Head of caudate nucleus (tissue), 42 donors: ENCODE measurements at places on chromosomes 2 and 18.
A peak's percentile ranks its signal among the peaks of the same experiment; 100 is the strongest.

DNA sequence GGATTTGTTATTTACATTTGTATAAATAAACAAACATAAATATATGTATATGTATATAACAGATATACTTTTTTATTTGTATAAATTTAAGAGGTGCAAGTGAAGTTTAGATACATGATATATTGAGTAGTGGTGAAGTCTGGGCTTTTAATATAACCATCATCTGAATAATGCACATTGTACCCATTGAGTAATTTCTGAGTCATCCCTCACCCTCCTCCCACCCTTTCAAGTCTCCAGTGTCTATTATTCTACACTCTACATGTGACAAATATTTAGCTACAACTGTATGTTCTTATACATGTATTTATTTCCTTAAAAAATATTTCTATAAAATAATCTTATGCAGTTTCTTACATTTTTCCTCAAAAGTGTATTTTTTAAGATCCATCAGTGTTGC, 358.7 kb upstream of the TFPI start:
- no peak for DNase-seq

DNA sequence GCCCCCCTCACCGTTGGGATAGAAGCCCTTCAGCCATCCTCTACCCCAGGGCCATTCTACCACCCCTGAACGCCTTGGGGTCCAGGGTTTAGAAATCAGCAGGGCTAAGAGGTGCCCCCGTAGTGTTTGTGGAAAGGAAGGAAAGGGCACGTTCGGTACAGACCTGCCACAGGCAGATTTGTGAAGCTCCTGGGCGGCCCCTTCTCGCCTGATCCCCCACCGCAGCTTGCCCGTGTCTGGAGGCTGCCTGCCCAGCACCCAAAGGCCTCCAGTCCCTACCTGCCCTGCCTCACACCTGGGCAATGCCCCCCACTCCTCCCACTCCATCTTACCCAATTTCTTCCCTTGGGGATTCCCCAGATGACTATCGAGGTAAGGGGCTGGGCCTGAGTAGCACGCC, 21.2 kb downstream of the ATP6V1C2 start:
- DNase-seq: no peak

GRCh38 chr2:190809139-190809764, 71.4 kb upstream of the GLS start:
- no peak for DNase-seq

- DNase-seq: no peak
Measured at GRCh38 chr2:133213651-133214050, 354.6 kb downstream of the NCKAP5 start.

DNA sequence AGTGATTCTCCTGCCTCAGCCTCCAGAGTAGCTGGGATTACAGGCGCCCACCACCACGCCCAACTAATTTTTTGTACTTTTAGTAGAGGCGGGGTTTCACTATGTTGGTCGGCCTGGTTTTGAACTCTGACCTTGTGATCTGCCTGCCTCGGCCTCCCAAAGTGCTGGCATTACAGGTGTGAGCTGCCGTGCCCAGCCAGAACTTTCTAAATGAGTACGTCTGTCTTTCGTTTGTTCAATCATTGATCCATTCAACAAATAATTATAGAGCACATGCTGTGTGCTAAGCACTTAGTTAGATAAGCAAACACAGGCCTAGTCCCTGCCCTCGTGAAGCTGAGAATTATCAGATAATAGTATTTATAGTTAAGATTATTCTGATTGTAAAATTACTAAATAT, 56.5 kb downstream of the TTC39C start:
- DNase-seq: no peak

GRCh38 chr2:132632000-132632649, 37.9 kb downstream of the LYPD1 start:
- no peak for DNase-seq

DNA sequence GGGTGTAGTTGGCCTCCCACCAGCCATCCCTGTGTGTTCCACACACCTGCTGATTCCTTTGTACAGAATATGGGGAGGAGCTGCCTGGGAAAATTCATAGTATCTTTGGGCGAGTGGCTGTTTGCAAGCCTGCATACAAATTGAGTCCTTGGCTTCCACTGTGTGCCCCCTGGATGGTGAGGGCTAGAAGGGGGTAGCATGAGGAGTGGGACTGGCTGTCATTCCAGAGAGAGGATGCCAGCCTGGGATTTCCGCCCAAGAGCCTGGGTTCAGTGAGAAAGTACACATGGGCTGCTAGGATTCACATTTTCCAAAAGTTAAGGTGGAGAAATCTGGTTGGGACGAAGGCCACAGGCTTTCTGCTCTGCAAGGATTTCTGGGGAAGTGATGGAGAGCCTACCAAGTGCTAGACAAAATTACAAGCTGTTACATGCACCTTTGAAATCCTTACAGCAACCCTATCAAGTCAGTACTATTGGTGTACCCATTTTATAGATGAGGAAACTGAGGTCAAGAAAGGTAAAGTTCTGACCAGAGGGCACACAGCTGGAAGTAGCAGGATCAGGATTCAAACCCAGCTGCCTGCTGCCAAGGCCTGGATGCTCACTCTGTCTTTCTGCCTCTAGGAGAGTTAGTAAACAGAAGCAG, 606 bp upstream of the TOGARAM2 start:
- no peak for DNase-seq

DNA sequence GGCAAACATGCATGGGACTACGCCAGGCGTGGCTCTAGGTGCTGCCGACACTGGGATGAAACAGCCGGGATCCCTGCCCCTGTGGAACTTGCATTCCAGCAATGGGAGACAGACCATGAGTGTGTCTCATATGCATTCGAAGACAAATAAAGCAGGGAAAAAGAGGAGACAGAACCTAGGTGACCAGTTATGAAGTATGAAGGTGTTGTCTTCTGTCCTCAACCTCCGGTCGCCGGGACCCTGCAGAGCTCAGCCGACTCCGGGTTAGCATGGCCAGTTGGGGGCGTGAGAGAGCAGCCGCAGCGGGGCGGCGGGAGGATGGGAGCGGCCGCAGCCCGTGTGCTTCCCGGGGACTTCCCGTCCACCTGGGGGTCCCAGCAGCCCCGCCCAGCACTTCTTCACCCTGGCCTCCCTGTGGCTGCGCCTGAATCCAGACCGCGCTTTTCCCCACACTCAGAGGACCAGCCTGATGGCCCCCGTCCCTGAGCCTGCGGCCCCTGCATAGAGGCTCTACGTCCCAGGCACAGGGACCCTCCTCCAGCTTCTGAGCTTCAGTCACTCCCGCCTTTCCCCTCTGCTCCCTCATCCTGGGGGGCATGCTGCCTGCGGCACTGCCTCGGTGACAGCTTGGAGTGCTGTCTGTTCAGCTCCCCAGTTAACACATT, 11.4 kb downstream of the ID2 start:
- DNase-seq: peak; percentile 61
